ENCODE measurements at places on chromosomes 3 and 15. TPM values are rescaled to one million over a fixed set of nuclear protein-coding genes. Genes with fewer than 3 reads are reported as not detected.

The CLEC3B gene
- 11.9 TPM for polyA plus RNA-seq

The MED12L gene
- 2.7 TPM for polyA plus RNA-seq

The RBSN gene
- polyA plus RNA-seq = 33.3 TPM

The ARHGEF26 gene
- 20.1 TPM for polyA plus RNA-seq

The ZNF774 gene
- polyA plus RNA-seq = 5.4 TPM

All from left kidney (tissue), 8 donors.